ENCODE measurements at places on chromosomes 12 and 14.

- DNase-seq, result no peak
Measured at GRCh38 chr14:71703477-71703876, 228.8 kb upstream of the RGS6 start.

DNA sequence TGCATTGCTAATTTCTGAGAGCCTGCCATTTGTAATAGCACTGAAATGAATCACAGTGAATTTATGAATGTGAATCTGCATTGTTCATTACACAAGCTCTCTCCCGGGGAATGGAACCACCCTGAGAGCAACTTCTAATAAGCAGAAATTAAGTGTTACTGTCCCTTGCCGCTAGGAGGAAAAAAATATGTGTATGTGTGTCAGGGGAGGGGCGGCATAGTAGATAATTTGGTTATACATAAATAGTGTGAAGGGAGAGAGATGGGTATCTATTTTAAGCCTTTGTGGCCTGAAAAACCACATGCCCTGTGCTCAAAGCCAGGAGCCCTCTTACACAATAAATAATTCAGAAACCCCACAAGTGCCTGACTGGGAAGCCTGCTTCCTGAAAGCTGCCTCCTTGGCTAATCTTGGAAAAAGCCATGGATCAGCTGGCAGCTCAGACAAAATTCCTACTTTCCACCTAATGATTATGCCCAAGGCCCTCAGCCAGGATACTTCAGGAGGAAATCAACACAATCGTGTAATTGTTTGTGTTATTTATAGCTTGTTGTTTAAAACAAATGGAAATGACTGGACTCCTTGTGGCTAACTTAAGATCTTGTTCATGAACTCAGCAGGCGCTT, 366.2 kb upstream of the KITLG start:
- no peak for DNase-seq

DNA sequence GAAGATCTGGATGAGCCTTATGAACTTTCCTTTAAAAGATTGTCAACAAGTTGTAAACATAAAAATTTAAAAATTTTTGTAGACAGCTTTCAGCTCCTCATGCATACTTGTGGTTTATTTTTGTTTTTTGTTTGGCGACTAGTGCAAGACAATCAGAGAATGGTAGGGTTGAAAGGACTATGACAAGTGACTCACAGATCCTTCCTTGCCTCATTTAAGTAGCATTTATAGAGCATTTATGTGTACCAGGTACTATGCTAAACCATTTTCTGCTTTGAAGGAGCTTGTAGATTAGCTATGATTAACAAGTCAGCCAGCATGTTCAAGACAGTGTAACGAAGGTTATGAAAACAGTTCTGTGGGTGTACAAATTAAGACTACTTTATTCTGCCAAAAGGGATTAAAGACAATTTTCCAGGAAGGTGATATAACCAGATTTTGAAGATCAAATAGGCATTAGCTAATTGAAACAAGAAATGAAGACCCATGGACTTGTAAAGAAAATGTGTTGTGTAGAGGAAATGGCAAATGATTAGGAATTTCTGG, 122.0 kb downstream of the PCNX1 start:
- DNase-seq, result no peak

- no peak for DNase-seq
Measured at GRCh38 chr12:55392032-55392795, 8.1 kb upstream of the OR6C65 start.

- peak; percentile 18 for DNase-seq
Measured at GRCh38 chr12:104957719-104958000, 430 bp downstream of the SLC41A2 start.

DNA sequence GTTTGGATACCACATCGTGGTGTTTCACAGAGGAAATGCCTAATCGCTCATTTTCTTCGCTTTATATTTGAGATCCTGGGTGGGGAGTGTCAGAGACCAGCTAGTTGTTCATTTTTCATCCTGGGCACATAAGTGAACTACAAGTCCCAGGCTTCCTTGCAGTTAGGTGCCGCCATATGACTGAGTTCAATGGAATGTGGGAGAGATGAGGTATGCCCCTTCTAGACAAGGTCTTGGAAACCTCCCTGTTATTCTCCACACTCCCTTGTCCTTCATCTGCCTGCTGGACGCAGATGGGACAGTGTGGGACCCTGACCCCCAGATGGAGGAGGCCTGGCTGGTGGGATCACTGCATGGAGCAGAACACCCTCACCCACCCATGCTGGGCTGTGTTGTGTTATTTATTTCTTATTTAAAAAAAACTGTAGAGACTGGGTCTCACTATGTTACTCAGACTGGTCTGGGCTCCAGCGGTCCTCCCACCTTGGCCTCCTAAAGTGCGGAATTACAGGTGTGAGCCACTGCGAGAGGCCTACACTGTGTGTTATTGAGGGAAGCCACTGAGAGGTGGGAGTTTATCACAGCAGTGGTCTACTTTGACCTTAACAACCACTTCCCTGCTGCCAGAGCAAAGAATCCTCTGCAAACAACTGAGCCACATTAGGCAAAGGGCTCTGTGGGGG, 42.9 kb upstream of the VRK1 start:
- no peak for DNase-seq

DNA sequence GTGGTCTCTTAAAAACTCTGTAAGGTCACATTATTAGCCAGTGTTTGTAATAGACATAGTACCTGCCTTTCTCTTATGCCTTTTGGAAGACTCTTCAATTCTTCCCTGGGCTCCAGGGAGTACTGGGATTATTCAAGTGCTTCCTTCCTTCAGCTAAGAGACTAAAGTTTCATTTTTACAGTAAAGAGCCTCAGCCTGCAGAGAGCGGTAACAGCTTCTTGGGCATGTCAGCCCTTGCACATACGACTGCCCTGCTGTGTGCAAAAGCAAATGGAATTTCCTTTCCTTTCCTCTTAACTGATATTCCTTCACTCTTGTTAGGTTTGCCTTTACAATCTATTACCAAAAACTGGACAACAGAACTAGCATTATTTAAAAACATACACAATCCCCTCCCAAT, 32.9 kb upstream of the AMIGO2 start:
- DNase-seq, result no peak

GRCh38 chr14:29906256-29906870, 21.3 kb downstream of the PRKD1 start:
- no peak for DNase-seq

DNA sequence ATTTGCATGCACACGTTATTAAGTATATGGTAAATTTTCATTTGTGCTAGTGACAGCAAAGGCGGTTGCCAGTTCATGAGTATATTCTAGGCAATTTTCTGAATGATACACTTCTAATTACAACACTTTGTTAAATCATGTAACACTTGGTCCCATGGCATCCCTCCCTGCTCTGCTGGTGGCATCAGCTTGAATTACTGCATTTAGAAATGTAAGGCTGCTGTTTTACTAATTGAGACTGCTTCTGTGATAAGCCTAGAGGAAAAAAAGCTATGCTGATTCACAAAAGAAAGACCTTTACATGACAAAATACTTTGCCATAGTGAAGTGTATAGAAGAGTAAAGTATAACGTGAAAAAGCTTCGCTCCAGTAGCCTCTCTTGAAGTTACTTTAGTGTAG, 636.1 kb downstream of the KCNH5 start:
- no peak for DNase-seq

- DNase-seq, result no peak
Measured at GRCh38 chr12:113063396-113064350, 7.1 kb downstream of the DTX1 start.

DNA sequence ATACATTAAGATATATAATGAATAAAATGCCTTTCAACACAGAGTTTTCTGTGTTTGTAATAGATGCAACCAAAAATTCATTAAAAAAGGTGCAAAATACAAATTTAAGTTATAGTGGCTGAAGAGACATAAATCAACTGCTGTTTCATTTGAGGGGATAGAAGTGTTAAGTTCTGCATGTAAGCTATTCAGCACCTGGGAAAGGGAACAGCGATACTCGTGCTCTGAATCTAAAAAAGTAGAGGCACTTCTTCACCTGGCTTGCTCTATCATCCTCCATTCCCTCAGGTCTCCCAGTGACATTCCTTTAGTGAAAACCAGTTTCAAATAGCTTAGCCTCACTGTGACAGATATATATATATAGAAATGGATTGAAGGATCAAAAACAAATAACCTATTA, 222.6 kb downstream of the ACSS3 start:
- no peak for DNase-seq

Data from CD4-positive, alpha-beta T cell treated with Interleukin-15 for 1 hour (primary cell).